ENCODE measurements at places on chromosomes 1 and 21. TPM values are rescaled to one million over a fixed set of nuclear protein-coding genes. Genes with fewer than 3 reads are reported as not detected.

BEST4 gene
- 1.3 TPM for total RNA-seq

FMN2 gene
- total RNA-seq, result not detected

OR6N1 gene
- total RNA-seq, result not detected

IGSF21 gene
- total RNA-seq, result not detected

CDK11A gene
- total RNA-seq, result 42.2 TPM

FMO4 gene
- 0.61 TPM for total RNA-seq

CASQ1 gene
- total RNA-seq, result not detected

PCSK9 gene
- total RNA-seq, result 60.7 TPM

SOX13 gene
- 102 TPM for total RNA-seq

DCDC2B gene
- total RNA-seq, result not detected

OR14A16 gene
- not detected for total RNA-seq

VASH2 gene
- total RNA-seq, result 0.55 TPM

C1orf94 gene
- total RNA-seq, result not detected

AGBL4 gene
- total RNA-seq, result not detected

RGS16 gene
- 0.25 TPM for total RNA-seq

ELAPOR1 gene
- 2.0 TPM for total RNA-seq

TTC4 gene
- total RNA-seq, result 31.5 TPM

FAM72A gene
- total RNA-seq, result 13.2 TPM

DSCAM gene
- total RNA-seq, result not detected

PRDM15 gene
- 8.9 TPM for total RNA-seq

RIMS3 gene
- total RNA-seq, result 14.0 TPM

SLAMF1 gene
- total RNA-seq, result not detected

MTMR11 gene
- 18.2 TPM for total RNA-seq

CD55 gene
- 45.9 TPM for total RNA-seq

All from PC-9 (cell line).